ENCODE measurements at places on chromosomes 11 and 22.

DNA sequence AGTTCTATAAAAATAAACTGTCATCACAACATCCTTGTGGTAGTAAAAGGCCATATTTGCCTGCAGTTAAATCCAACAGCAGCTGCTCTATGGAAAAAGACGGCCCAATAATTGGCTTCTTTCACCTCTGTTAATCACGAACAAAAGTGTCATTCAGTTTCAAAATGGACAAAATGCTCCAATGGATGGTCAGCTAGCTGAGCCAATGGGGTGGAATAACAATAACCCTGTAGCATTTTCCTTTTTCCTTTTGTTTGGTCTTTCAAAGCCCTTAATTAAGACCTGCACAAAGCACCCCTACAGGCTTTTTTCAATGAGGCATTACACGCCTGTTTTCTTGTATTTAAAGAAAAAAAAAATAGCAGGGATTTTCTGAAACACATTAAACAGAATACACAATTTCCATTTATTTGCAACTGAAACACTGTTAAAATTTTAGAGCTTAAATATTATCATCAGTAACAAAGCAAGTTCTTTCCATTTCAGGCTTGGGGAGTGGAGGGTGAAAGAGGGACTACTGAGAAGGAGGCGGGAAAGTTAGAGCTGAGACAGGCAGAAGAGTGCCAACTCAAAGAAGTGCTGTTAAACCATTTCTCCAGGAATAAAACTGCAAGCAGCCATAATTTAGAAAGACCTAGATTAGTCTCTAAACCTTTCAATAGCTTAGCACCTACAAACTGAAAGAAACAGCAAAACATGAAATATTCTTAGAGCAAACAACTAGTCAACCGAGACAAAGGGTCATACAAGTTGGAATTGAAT, 28.7 kb downstream of the LGR4 start:
- no peak for DNase-seq

DNA sequence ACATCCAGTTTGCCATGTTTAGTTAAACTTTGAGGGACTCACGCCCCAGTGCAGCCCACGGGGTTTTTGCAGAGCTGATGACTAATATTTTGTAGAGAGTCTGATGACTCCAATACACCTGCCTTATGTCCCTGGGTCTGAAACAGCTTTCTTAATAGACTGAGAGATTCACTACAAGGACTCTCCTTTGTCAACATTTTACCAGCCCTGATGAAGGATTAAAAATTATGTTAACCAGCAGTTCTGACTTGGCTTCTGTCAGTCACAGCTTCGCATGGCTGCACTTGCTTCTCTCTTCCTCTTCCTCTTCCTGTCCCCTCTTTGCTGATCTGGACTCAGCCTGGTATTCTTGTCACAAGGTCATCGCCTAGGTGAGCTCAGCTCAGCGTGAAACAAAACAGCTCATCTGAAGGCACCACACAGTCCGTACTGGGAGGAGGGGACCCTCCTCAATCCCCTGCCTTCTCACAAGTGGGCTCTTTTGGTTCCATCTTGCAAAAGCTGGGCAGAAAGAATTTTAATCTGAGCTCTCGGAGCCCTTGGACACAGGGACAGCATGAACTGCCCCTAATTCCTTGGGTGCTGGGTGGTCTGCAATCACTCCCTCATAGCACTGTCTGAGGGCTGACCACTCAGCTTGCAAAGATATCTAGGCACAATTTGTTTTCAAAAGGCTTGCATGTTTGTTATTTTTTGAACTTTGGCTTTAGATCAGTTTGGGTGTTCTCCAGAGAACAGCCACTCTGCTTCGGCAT, 38.1 kb upstream of the POU2AF1 start:
- DNase-seq = no peak

GRCh38 chr22:35010543-35010942, 55.4 kb upstream of the ISX start:
- DNase-seq = no peak

DNA sequence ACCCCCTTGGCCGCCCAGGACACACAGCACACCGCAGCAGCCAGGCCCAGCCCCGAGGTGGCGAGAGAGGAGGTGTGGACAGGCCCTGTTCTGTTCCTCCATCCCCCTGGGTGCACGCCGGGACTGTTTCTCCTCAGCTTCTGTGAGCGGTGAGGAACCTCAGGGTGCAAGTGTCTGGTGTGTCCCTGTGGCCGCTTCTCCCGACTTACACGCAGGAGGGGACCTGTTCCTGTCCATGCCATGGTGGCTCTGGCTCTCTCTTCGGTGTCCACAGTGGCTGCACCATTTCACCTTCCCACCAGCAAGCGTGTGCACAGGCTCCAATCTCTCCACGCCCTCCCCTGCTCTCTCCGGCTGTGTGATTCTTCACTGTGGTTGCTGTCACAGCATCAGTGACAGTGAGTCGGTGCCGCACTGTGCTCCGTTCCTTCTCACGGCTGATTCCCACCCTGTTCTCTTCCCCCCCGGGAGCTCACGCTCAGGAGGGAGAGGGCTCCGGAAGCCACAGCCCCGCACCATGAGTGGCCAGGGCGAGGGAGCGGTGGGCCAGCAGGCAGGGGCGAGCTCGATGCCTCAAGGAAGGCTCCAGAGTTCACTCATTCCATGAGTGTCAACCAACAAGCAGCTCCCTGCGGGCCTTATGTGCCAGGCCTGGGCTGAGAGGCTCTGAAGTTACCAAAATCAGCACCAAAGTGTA, 18.6 kb upstream of the WNT7B start:
- no peak for DNase-seq

DNA sequence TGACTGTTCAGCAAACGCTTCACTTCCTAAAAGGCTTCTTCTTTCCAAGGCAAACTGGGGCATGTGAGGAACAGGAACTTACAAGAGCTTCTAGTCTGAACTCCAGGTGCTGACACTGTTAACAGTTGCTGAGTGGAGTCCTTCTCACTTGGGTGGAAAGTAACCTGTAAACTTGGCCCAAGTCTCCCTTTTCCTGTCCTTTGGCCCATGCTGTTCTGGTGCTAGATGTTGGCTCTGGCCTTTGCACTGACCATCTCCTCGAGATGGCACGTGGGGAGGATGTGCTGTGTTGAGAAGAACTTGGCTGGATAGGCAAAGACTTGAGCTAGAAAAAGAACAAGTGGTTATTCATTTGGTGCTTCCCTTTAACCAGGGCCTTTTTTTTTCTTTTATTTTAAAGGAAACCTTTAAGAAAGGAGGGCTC, 53.6 kb downstream of the PTPRJ start:
- DNase-seq = no peak

DNA sequence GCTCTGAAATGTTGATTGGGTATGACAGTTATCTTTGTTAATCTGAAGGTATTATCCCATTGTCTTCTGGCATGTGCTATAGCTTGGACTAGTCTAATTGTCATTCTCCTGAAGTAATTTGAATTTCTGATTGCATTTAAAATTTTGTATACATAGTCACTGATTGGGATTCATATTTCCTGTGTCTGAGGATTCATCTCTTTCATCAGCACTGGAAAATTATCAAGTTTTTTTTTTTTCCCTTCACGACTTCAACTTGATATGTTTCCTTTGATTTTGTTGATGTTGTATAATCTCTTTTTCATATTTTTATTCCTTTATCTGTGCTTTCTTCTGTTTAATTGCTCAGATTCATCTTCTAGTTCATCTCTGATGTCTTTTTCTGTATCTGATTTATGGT, 104.1 kb downstream of the DDX10 start:
- DNase-seq = no peak

GRCh38 chr11:63508009-63508408, 2.1 kb downstream of the LGALS12 start:
- no peak for DNase-seq

GRCh38 chr11:87398931-87399330, 361.2 kb downstream of the TMEM135 start:
- DNase-seq = peak; percentile 4

DNA sequence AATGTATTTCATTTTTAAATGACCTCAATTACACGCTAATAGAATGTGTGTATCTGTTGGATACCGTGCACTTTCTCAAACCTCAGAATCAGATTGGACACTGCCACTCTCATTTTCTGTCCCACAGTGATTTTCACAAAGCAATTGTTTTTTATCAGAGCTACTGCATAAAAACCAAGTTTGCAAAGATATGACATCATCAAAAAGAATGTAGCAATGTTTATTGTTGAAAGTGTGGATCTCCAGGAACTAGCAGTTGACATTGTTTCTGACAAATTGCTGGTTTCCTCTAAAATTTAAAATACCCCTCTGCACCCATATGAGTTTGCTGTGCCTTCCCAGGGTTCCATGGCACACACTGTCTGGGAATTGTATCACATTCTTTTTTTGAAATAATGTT, 362.7 kb upstream of the DDI1 start:
- peak; percentile 85 for DNase-seq

DNA sequence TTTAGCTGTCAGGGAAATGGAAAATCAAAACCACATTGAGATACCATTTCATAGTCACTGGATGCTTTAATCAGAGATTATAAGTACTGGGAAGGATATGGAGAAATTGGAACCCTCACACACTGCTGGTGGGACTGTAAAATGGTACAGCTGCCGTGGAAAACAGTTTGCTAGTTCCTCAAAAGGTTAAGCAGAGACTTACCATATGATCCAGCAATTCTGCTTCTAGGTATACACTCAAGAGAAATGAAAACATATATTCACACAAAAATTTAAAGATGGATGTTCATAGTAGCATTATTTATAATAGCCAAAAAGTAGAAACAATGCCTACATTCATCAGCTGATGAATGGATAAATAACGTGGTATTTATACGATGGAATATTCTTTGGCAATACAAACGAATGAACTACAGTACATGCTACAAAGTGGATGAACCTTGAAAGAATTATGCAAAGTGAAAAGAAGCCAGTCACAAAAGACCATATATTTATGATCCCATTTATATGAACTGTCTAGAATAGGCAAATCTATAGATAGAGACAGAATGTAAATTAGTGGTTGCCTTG, 23.0 kb downstream of the RNF121 start:
- DNase-seq = no peak

DNA sequence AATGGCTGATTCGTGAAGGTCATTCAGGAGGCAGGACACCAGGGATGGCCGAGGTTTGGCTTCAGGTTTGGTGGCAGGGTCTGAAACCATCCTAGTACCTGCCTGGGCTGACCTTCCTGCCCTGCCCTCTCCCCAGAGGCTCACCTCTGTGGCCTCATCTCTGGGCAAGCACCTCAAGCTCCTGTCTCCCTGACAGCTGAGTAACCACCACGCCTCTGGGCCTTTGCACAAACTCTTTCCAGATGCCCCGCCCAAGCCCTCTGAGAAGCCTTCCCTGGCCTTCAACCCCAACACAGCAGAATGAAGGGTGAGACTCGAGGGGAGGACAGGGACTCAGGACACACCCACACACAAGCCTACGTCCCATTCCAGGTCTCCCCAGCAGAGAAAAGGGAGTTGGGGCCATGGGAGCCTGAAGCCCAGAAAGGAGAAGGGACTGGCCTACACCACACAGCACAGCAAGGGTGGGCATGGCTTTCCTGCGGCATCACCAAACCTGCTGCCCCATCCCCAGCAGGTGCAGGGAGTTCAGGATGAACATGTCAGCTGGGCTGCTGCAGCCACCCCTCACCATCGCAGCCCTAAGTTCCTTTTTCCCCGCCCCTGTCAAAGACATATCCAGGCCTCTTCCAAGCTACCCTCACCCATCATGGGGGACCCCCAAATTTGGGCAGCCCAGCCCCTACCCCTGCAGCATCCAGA, 2.4 kb downstream of the SHISA8 start:
- no peak for DNase-seq

DNA sequence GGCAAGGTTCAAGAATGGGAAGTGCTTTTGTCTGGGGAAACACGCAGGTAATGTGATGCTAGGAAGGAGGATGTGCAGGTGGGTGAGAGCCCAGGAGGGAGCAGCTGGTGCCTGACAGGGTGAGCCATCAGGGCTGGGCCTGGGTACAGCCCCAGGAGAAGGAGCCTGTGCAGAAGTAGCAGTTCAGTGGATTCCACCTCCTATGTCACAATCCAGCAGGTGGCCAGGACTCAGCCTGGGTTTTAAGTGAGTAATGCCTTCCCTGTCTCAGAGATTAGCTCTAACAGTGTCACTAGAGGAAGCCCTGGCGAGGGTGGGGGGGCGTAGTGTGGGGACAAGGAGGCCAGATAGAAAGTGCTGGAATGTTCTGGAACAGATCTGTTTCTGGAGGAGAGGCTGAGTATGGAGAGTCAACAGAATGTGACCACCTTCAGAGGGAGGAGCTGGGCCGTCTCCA, 8.1 kb downstream of the RIC8A start:
- no peak for DNase-seq

GRCh38 chr11:3627291-3627690, 14.5 kb downstream of the ART5 start:
- peak; percentile 34 for DNase-seq

DNA sequence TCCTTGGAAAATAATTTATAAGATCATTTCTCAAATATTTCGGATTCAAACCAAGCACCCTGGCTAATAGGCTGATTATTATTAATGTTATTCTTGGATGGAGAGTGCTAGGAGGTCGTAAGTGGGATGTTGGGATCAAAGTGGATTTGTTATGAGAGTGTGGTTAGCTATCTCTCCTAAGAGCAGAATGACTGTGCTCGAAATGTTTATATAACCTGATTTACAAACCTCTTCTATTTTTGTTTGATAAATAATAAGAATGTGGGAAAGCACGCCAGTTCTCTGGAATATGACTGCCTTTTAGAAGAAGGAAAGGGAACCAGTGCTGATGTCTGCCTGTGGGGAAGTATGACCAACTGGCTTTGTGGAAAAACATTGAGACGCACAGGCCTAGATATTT, 527.5 kb downstream of the NTM start:
- peak; percentile 49 for DNase-seq

DNA sequence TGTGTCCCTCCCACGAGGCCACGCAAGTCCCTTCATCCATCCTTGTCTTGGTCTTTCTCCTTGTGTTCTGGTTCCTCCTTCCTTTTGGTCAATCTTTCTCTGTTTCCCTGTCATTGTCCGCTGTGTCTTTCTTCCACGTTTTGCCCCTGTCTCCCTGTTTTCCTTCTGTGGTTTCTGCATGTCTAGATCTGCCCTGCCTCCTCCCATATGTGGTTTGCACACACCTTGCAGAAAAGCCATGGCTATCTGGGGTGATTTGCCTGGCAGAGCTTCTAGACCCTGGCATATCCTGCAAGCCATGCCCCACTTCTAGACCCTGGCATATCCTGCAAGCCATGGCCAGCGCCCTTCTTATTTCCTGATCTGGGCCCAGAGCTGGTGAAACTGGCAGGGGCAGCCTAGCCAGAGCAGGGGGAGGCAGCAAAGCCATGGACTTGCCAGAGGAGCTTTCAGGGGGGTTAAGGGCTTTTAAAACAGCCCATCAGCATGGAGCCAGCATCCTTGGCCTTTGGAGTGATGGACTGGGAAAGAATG, 131.6 kb upstream of the NECTIN1 start:
- DNase-seq = no peak

- DNase-seq = no peak
Observed at GRCh38 chr22:22890085-22890484, 2.5 kb downstream of the IGLL5 start.

- DNase-seq = no peak
Observed at GRCh38 chr22:48535868-48536540, 1291.7 kb downstream of the BRD1 start.
